ENCODE measurements at places on chromosomes 1 and 21.

DNA sequence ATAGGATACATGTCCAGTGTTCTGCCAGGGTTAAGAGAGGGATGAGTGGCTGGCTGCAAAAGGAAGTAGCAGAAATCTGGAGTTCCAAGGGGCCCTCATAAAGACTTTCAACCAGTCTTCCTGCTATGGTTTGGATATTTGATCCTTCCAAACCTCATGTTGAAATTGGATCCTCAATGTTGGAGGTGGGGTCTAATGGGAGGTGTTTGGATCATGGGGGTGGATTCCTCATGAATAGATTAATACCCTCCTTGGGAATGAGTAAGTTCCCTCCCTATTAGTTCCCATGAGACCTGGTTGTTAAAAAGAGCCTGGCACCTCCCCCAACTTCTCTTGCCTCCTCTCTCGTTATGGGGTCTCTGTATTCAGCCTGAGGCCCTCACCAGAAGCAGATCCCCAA is 10.1 kb upstream of the GNG12 start:
- DNase-seq, result no peak

- DNase-seq, result no peak
Observed at GRCh38 chr1:54229281-54229891, 29.4 kb downstream of the MRPL37 start.

GRCh38 chr1:241808265-241808664 is 39.7 kb upstream of the EXO1 start:
- no peak for DNase-seq

GRCh38 chr1:150987924-150988323 is 5.8 kb downstream of the ANXA9 start:
- DNase-seq, result no peak

DNA sequence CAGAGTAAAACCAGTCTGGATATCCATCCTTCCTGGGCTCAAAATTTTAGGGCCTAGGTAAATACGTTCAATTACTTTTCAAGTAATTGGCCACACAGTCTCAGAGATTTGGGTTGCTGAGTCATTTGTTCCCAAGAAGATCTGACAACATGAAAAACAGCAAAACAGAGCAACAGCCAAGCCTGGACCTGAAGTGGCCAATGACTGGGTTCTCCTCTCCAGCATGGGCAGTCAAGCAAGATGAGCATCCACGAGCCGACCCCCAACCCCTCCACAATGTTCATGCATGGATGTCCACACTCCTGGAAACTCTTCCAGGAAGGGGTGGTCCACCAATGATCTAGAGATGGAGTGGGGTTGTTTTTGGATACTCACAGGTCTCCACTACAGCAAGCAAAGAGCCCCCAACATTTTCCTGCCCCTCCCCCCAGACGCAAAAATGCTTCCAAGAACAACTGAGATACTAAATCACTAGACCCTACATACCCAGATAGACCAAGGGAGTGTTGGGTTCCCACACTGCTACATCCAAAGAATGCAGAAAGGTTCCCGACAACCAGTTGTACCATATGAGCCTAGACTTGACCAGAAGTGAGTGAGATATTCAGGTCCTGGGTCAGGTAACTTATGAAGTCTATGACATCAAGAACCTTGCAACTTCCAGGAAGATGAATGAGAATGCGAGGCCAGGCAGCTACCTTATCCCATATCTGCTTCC is 73.0 kb downstream of the CD46 start:
- no peak for DNase-seq

Measured in inflammatory macrophage treated with lipopolysaccharide for 1 hour (primary cell).